ENCODE measurements at places on chromosomes 4 and X.

DNA sequence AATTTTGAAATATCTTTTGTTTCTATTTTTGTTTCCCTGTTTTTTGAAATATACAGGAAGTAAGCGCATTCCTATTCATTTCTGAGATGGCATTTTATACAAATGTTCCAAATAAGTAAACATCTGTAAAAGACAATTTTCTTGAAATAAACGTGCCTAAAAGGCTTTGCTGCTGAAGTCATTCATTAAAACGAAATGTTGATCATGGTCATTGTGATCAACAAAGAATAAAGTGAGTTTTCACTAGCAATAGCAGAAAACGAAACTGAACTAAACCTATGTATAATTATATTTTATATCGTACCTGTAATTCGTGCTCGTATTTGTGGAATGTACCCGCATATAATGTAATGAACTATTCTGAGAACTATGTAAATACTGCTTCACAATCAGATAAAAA, 221.2 kb downstream of the MGST2 start:
- DNase-seq, result no peak

GRCh38 chrX:38260231-38260630, 39.6 kb upstream of the SRPX start:
- no peak for DNase-seq

DNA sequence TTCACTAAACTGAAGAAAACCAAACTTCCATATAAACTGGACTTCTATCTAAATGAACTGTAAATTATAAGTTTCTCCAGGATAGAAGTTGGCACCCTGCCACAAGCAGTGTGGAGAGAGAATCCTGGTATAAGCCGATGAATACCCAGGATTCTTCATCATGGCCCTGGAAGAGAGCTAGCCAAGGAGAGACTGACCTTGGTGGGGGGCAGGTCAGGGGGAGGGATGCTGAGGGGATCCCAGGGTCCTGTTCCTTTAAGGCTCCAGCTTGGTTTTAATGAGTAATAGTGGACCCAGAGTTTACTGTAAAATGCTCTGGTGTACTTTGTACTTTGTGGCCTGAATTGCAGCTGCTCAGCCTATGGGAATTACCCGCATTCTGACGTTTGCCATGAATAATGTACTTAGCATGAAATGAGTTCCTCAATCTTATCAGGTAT, 16.9 kb downstream of the RASSF6 start:
- DNase-seq, result no peak

GRCh38 chrX:143319526-143319925, 197.7 kb downstream of the SPANXN3 start:
- no peak for DNase-seq

DNA sequence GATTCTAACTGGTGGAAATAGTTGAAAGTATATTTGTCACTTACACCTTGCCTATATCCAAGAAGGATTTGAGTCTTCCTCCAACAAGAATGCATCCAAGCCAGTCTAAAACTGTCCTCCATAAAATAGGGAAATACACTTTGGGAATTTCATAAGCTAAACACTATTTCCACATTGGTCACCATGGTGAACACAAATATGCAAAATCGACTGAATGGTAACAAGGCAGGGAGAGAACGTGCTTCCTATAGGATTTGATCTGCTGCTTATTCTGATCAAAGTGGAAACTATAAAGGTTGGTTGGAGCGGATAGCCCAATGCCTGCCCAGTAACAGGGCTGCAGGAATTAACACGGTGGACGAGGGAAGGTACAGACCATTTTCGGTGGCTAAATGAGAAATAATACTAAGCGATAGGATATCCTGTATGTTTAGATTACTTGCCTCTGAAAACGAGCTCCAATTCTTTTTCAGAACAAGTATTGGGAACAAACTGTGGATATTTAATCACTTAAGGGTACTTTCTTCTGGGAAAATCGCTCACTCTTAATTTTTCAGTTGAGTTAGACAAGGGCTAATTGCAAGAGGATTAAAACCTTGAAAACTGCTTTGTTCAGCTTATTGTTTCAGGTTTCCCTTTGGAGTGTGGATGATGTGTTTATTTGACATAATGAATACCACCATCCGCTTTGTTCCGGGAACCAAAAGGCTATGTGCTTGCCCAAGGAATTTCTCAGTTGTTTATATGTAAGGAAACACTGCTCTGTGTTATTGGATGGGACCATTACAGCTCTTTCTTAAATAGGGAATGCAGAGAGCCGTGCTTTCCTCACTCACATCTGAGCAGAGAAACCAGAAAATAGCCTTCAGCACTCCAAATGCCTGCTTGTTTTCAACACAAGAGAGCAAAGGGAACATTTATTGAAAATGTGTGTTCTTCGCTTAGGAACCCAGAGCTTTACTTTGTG, 194.4 kb downstream of the CBR4 start:
- no peak for DNase-seq

- DNase-seq, result no peak
Observed at GRCh38 chr4:108204518-108204917, 35.8 kb upstream of the LEF1 start.

Measured in activated CD8-positive, alpha-beta memory T cell treated with anti-CD3 and anti-CD28 coated beads for 48 hours (primary cell).